ENCODE measurements at places on chromosomes 4 and X.

DNA sequence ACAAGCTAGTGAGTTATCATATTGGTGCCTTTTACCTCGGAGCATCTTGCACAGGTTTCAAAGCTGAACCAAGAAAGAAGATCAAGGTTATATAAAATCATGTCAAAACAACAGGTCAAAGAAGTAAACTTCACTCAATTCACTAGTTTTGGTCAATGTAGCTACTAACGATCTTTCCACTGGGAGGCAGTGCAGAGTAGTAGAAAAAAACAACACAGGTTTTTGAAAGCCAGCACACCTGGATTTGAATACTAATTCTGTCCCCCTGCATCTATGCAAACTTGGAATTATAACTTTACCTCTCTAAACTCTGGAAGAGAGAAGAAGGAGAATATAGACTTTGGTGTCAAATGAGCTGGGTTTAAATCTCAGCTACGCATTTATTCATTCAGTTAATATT is 266.1 kb downstream of the GRIA3 start:
- DNase-seq = no peak

DNA sequence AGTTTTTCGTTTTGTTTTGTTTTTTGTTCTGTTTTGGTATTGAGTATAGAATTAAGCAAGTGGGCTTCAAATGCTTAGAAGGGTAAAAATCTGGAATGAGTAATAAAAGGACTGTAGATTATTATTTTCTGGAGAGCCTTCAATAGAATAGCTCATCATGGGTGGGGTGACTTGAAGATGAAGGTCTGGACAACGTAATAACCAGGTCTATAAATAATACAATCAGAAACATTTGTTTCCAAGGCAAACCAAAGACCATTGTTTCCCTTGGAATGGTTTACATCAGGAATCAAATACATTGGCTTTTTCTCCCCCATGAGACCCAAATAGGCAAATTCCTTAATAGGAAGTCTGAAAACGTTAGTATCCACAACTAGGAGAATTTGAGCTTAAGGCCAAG is 721.6 kb downstream of the RPA4 start:
- DNase-seq = no peak

DNA sequence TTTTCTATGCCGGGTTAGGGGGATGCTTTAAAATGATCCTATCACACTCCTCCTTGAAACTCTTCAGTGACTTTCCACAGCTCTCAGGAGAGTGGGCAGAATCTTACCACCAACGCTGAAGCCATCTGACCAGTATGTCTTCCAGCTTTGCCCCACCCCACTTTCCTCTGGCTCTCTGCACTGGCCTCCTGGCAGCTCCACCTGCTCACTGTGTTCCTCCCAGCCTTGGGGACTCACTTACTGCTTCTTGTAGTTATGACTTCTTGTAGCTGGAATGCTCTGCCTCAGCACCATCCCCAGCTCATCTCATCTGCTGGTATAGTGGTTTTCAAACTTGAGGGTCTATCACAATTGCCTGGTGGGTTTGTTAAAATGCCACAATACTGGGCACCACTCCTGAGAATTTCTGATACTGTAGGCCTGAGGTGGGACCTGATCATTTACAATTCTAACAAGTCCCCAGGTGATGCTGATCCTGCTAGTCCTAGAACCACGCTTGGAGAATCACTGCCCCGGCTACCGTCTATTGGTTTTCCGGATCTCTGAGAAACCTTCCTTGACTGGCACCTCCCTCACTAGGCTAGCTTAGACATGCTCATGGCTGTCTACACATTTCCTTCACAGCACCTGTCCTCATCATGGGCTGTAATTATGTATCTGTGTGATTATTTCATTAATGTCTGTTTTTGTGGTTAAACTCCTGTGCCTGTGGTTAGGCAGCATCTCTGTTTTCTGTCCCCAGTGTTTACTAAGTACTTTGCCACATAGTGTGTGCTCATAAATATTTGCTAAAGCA is 152.2 kb downstream of the MGST2 start:
- DNase-seq = no peak

DNA sequence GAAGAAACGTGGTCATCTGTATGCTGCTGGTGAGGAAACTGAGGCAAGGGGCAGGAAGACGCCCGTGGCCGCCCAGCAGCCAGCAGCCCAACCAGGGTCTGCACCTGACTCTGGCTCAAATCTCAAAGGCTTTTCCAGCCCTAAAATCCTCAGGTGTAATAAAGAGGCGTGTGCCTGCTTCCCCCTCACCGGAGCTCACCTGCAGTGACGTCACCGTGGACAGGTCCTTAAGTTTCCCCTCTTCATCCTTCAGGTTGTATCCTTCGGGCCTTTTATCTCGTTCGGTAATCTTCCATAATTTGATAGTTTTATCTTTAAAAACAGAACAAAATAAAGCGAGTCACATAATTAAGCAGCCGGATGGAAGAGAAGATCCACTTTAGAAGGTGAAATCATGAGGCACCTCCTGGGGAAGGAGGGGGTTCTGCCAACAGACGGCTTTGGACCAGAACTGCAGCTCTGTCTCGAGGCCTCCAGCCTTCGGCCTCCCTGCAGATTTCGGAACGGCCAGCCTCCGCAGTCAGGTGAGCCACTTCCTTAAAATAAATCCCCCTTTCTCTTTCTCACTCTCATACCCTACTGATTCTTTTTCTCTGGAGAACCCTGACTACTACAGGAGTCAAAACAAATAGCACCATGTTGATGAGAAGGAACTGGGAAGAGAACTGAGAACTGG is 96.7 kb downstream of the PPP2R2C start:
- no peak for DNase-seq

- no peak for DNase-seq
Measured at GRCh38 chr4:52051615-52052474, 741 bp downstream of the SPATA18 start.

DNA sequence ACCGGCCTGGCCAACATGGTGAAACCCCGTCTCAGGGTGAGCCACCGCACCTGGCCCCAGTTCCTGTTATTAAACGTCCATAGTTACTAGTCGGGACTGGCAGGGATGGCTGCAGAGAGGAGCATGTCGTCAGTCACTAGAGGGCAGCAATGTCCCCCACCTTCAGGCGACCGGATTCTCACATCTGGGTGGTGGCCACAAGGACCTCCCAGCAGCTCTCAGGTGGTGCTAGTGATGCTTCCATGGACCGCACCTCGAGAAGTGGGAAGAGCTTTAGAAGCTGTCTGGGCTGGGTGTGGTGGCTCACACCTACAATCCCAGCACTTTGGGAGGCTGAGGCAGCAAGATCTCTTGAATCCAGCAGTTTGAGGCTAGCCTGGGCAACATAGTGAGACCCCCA is 13.3 kb upstream of the IL3RA start:
- peak; percentile 21 for DNase-seq

DNA sequence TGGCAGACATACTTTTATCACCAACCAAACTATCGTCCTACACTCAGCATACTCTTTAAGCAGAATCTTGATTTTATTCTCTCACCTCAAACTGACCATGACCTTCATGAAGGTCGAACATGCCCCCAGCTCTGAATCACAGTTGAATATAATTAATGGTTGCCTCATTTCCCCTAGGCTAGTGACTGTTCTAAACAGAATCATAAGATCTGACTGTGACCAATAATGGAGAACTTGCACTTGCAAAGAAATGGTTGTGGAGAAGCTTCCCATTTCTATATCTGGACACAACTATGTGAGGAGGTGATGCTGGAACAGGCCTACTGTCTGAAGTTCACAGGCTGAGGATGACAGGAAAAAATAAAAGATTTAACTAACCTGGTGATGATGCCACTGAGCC is 85.1 kb downstream of the PDGFC start:
- DNase-seq = no peak

DNA sequence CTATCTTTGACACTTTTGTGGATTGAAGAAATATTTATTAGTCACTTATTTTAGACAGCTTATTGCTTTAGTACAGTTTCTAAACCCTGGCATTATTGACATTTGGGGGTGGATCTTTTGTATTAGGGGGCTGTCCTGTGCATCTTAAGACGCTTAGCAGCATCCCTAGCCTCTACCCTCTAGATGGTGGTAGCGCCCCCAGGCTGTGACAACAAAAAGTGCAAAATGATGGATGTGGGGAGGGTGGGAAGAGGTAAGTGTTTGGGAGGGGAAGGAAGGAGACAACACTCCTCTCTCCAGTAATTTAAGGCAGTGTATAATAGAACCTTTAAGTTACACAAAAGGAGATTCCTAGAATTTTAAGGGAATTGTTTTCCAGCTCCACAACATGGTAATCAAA is 1210.6 kb downstream of the C4orf33 start:
- DNase-seq = no peak

DNA sequence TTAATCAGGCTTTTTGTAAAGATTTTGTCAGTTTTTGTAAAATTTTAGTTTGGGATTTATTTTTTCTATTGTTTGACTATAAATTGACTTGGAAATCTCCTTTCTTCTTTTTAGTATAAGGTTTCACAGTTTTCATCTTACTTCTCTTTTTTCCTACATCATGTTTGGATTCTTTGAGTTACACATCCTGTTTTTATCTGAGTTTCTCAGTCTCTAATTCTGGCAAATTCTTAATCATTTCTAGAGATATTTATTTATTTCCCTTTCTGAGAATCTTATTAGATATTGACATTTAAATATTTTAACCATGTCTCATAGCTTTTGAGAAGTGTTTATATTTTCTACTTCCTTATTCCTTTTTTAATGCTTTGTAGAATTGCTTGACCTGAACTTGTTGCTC is 20.7 kb downstream of the USP53 start:
- DNase-seq = no peak

DNA sequence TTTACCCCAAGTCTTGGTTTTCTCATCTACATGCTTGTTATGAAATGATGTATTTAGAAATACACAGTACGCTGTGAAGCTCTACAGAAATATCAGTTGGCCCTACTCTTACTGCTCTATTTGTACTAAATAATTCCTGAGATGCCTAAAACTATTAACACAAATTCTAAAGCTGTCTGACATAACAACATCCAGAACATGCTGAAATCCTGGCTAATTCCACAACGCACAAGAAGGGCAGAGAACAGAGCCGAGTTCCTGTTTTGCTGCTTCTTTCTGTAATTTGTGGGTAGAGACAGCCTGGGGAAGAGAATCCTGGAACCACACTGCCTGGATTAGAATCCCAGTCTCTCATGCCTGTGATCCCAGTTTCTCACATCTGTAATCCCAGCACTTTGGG is 59.0 kb downstream of the ZNF827 start:
- no peak for DNase-seq

- DNase-seq = no peak
Measured at GRCh38 chr4:89835413-89835812, 1.5 kb downstream of the SNCA start.
